ENCODE measurements at places on chromosomes 1 and 21. TPM values are rescaled to one million over a fixed set of nuclear protein-coding genes. Genes with fewer than 3 reads are reported as not detected.

FMOD gene
- total RNA-seq: not detected

SHE gene
- 0.05 TPM for total RNA-seq

EVA1C gene
- total RNA-seq: 39.8 TPM

ILDR2 gene
- total RNA-seq: 0.02 TPM

ZSWIM5 gene
- 0.81 TPM for total RNA-seq

All from A549 treated with RU486 at 1 μM for 4 hours (cell line).